ENCODE measurements at places on chromosomes 11 and 22.

DNA sequence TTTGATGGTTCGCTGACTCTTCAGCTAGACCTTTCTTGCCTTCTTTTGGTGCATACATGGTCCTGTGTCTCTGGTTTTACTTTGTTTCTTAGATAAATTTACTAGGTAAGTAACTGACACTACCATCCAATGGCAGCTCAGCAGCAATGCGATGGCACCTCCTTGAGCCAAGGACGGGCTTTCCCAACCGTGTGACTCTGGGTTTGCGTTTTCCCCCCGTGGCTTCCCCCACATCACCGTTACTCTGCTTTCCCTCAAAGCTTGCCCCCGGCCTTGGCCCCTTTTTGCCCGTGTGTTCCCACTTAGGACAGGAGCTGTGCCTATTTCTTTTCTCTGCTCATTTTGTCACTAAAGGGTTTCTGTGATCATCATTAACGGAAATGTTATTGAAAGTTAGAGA, 41.5 kb downstream of the TBC1D22A start:
- no peak for DNase-seq

DNA sequence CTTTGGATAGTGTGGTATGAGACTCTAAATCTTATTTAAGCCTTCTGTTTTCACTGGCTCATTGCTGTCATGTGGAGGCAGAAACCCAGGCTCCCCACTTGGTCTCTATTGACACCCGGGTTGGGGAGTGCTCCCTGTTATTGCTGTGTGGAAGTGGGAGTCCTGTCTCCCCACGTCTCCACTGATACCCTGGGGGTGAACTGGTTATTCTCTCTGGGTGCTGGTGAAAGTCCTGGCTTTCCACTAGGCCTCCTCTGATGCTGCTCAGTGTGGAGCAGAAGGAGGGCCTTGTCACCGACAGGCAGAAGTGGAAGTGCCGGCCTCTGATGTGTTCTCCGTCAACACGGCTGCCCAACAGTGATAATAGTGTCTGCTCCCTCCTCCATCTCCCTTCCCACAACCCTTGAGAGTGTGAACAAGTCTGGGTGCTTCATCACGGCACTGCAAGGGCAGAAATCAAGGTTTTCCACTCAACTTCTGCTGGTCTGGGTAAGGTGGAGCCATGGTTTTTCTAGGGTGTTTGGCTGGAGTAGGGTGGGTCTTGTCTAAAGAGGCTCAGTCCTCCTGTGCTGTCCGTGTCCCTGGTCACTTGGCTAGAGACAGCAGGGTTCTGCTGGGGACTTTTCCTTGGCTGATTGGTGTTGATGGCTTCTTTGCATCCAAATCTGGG, 240.7 kb upstream of the B3GAT1 start:
- DNase-seq, result no peak

- no peak for DNase-seq
These were observed 83.5 kb upstream of the THY1 start for GRCh38 chr11:119506436-119506835.

DNA sequence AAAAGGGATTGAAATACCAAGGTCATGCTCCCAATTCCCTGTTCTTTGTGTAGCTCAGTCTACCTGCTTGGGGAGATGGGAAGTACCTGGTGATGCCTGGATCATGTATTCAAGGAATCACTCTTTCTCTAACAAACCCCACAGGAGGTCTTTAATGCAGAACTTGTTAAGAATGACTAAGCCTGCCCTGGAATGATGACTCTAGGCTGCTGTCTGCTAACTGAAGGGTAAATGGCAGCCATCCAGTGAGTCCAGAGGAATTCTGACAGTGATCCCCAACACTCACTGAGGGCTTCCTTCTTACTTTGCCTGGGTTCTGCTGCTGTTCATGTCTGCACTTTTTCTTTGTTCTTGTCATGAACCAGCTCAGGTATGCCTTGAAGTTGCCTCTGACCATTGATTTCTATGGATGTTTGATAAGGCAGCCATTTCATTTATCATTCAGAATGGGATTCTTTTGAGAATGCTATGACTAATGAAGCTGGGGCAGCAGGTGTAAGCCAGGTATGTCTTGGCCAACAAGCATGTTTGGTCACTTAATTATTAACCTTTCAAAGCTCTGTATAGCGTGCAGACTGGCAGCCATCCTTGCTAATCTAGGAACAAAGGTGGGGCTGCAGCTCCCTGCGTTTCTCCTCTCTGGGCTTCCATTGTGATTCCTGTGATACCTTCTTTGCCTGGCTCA, 11.4 kb downstream of the PRSS23 start:
- DNase-seq, result peak; percentile 91

DNA sequence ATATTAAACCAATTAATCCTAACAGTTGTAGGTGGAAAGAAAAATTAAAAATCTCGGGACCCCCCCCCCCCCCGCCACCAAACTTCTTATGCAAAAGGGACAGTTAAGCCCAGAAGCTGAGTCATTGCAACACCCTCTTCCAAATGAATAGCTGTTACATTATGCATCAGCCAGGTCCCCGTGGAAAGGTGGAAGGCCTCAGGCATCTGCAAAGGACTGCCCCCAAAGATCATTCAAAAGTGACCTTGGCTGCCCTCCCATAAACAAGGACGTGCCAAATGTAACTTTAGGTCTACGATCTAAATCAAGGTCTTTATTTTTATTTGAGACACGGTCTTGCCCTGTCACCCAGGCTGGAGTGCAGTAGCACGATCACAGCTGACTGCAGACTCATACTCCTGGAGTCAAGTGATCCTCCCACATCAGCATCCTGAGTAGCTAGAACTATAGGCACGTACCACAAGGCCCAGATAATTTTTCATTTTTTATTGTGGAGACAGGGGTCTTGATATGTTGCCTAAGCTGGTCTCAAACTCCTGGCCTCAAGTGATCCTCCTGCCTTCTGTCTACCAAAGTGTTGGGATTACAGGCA, 22.8 kb downstream of the SYN3 start:
- DNase-seq, result no peak

- DNase-seq, result peak; percentile 80
These were observed at the start of gene PKNOX2 for GRCh38 chr11:125164422-125165110. TSS of gene PKNOX2 (plus strand) at chr11:125164751. CDS start at chr11:125351306, 186,555 bp downstream.

DNA sequence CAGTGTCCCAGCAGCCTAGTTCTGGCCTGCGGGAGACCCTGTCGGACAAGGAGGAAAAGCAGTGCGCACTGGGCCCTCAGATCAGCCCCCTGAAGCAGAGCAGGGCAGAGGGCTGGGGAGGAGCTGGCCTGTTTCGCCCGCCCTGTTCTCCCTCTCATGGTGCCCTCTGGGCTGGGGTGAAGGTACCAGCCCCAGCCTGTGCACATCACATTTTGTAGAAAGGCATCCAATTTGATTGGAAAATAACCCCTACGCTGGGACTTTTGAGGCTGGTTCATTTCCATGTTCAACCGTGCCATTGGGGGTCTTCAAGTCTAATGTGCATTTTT, 832 bp upstream of the NAP1L4 start:
- no peak for DNase-seq

- DNase-seq, result no peak
These were observed 19.8 kb downstream of the USP35 start for GRCh38 chr11:78208257-78209165.

DNA sequence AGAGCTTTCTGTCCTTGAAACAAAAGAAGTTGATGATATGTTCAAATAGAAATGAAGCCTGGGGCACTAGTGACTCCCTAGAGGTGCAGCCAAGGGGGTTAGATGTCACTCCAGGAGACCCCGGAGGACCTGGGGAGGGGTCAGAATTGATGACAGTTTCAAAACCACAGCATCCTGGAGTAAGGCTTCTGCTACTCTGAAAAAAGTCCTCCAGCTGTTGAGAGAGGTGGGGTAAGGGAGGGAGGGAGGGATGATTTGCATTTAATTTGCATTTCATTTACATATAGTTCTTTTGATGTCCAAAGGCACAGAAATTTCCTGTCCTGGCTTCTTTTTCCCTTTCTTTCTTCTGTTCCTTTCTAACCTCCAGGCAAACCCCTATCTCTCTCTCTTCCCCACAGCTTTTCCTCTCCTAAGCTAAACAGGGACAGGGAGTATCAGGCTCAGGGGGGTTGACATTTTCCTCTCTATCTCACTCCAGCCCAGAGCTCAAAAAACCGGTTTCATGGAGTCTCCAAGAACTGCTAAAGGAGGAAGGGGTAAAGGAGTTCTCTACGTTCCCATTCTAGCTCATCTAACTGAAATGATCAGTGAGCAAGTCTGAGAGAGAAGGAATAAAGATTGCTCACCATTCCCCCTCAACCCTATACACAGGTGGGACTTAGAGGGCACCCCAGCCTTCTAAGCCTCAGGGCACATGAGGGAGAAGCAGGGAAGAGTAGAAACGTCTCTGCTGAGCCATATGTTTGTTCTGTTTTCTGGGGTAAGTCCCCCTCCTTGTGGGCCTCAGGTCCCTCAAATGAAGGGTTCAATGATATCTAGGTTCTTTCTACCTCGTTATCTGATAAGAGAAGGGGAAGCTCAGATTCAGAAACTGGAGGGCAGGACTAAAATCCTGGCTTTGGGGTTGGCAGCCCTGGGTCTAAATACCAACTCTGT, 3.5 kb upstream of the POU2F3 start:
- peak; percentile 35 for DNase-seq

GRCh38 chr11:105244160-105244825, 104.7 kb upstream of the CARD18 start:
- peak; percentile 94 for DNase-seq

DNA sequence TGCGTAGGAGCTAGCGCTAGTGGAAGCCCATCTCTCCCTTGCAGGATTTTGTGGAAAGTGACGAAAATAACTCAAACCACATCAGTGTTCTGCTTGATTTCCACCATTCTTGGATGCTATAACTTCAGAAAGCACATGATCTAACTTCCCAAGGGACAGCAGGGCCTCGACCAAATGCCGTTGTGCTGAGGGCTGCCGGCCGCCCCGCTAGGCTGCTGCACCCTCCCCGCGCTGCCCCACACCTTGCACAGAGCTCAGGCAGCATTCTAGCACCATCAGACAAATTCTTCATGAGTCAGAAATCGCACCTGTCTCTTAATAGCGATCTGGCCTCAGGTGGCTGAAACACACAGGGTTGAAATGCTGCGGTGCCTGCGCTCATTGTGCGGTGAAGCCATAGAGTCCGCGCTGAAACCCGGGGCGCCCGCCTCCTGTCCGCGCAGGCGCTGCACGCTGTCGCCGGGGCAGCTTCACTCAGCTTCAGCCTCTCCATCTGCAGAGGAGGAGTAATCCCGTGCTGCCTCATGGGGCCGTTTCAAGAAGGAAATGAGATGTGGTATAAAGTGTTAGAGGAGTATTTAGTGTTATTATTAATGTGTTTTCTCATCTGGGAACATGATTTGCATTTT, 59.2 kb upstream of the B3GAT1 start:
- no peak for DNase-seq

DNA sequence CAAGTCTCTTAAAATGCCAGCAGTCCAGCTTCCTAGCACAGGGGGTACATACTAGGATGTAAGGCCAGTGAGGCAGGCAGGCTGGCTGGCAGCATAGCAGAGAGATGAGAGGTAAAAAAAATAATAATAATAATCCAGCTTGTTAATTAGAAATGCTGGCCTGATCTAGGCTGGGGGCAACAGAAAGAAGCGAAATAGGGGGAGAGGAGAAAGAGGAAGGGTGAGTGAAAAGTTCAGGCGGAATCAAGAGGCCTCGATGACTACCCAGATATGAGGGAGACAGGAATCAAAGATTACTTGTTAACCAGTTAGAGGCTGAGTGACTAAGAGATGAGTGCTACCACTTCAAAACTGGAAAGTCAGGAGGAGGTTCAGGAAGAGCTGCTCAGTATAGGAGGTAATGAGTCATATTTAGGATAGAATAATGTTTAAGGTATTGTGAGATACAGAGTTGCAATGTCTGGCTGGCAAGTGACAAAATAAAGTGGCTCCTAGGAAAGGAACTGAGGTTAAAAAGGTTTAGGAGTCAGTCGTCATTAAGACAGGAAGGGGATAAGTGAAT, 2.8 kb downstream of the ALKBH8 start:
- peak; percentile 88 for DNase-seq

GRCh38 chr11:14542324-14542723, 22.1 kb upstream of the PSMA1 start:
- no peak for DNase-seq

DNA sequence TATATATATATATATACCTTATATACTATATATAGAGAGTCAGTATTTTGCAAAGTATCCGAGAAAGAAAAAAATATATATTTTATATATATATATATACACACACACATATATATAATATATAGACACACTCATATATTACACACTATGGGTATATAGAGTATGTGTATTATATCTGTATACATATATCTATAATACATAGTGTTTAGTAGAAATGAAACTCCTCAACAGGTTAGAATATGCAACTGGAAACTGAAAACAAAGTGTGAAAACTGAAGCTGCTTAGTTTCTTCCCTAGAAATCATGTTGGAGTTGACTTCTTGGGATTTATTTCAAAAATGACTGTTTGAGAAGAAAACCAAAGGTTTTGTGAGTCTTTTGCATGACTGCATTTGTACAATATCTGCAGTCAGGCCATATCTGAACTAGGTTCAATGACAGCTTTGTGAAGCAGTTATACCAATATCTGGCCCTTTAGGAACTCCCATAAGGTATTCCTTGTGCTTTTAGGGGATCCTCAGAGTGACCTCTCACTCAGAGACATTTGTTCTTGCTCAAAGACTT, 284.1 kb downstream of the CASP12 start:
- no peak for DNase-seq

GRCh38 chr11:69930081-69931059, 111.2 kb upstream of the FGF3 start:
- no peak for DNase-seq

DNA sequence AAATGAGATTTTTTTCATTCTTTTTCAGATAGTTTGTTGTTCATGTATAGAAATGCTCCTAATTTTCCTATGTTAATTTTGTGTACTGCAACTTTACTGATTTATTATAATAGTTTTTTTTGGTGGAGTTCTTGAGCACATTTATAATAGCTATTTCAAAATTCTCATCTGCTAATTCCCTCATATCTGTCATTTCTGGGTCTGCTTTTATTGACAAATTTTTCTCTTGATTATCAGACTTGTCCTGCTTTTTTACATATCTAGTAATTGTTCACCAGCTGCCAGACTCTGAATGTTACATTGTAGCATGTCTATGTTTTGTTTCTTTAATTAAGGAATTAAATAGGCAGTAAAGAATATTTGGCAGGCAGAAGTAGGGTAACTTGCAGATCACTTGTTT, 60.9 kb upstream of the PARVA start:
- no peak for DNase-seq

- no peak for DNase-seq
These were observed 260.0 kb upstream of the POU2AF2 start for GRCh38 chr11:110985547-110985946.

GRCh38 chr11:45593992-45594391, 71.4 kb downstream of the CHST1 start:
- DNase-seq, result no peak

- peak; percentile 90 for DNase-seq
These were observed 96.3 kb downstream of the SWAP70 start for GRCh38 chr11:9760193-9760575.

DNA sequence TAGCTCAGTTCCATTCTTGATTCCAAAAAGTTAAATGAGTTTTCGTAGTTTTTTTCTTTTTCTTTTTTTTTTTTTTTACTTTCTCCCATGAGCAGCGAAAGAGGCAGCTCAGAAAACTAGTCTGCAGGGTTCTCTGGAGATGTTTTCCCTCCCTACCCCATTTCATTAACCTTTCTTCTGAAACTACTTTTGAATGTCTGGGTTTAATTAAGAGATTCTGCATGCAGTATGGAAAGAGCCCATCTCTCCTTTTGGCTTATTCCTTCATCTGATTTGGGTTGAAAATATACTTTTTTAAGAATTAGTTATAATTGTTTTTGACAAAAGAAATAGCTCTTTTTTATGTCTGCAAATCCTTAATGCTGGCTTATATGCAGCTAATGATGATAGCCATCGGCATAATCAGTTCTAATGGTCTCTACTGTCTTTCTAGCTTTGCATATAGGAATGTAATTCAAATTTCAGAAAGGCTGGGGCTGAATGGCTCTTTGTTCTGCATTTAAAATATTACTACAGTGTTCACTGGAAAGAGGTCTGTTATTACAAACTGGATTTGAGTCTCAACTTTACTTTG, 265.3 kb downstream of the FAT3 start:
- DNase-seq, result no peak
